ENCODE measurements at places on chromosomes 2 and 18. TPM values are rescaled to one million over a fixed set of nuclear protein-coding genes. Genes with fewer than 3 reads are reported as not detected.

DNA sequence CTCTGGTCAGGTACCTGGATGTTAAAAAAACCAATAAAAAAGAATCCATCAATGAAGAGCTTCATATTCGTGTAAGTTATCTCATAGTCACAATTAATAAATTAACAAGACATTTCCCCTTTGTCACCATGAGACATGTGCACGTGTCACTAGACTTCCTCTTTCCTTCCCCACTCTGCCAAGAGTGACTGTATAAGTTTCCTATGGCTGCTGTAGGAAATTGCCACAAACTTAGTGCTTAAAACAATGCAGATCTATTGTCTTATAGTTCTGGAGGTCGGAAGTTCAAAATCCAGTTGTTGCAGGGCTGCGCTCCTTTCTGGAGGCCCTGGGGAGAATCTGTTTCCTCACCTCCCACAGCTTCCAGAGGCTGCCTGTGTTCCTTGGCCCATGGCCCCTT is 35.8 kb downstream of the SLC9A4 start:
- no peak for DNase-seq

DNA sequence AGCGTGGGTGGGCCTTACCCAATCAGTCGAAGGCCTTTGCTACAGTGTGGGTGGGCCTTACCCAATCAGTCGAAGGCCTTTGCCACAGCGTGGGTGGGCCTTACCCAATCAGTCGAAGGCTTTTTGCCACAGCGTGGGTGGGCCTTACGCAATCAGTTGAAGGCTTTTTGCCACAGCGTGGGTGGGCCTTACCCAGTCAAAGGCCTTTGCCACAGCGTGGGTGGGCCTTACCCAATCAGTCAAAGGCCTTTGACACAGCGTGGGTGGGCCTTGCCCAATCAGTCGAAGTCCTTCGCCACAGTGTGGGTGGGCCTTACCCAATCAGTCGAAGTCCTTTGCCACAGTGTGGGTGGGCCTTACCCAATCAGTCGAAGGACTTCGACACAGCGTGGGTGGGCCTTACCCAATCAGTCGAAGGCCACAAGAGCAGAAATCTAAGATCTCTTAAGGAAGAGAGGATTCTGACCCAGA is 16.3 kb upstream of the GAL3ST2 start:
- DNase-seq, result no peak

- no peak for DNase-seq
Measured at GRCh38 chr2:29050591-29050990, 23.7 kb downstream of the PCARE start.

DNA sequence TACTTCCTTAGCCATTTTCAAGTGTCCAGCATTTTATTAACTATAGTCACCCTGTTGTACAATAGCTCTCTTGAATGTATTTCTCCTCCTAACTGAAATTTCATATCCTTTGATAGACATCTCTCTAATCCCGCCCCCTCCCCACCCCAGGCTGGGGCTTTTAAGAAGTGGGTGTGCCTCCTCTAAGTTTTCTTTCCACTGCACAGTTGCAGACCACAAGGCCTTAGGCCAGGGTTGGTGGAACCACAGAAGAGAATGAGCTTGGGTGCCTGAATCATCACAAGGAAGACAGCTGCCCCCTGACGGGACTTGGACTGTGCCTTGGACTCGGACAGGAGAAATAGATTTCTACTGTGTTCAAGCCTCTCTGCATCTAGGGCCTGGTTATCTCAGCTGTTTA is 193.4 kb downstream of the HAUS1 start:
- DNase-seq, result no peak

DNA sequence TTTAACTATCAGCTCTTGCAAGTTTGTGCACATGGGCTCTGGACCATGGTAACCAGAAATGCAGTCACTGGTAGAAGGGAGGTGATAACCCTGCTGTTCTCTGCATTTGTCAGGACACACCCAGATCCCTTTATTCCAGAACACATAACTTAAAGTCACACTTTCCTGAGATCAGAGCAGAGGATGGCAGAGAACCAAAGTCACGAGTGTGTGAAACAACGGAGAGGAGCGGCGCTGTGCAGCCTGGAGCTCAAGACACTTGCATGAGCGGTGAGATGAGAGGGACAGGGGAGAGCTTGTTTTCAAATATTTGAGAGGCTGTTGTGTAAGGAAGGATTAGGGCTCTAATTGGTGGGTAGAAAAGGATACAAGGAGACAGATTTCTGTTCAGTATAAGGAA is 43.3 kb upstream of the AAK1 start:
- no peak for DNase-seq

DNA sequence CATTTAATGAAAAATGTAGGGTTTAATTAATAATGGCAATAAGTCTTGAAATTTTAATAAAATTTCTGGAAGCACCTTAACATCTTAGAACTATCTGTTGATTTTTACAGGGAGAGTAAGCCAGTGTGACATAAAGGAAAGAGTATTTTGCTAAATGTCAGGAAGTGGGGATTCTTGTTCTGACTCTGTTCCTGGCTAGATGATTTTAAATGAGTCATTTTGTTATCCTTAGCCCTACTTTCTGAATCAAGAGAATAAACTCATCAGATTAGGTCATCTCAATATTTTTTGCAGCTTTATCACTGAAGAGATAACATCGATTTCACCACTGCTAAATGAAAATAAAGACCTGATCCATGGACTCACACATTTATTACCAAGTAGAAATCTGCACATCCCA is 377.5 kb upstream of the CYRIA start:
- DNase-seq, result no peak

DNA sequence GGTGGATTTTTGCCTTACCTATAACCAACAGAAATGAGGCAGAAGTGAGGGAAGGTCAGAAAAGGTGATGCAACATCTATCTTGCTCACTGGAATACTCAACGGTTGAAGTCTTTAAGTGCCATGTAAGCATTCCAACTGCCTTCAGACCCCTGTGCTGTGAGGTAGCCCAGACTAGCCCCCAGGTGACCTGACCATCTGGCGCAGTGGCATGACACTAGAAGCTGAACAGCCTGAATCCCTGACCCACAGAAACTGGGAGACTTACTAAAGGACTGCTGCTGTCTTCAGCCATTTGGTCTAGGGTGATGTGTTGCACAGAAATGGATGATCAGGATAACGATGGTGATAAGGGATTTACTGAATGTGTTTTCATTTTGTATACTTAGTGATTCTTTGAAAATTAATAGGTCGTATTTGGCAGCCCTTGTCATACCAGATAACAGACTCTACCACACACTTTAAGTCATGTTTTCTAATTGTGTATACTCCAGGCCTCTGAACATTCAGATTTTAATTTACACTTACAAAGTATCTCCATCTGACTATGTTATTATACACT is 161.5 kb downstream of the STK39 start:
- DNase-seq, result no peak

GRCh38 chr18:1094409-1094808 is 189.7 kb downstream of the ADCYAP1 start:
- no peak for DNase-seq

DNA sequence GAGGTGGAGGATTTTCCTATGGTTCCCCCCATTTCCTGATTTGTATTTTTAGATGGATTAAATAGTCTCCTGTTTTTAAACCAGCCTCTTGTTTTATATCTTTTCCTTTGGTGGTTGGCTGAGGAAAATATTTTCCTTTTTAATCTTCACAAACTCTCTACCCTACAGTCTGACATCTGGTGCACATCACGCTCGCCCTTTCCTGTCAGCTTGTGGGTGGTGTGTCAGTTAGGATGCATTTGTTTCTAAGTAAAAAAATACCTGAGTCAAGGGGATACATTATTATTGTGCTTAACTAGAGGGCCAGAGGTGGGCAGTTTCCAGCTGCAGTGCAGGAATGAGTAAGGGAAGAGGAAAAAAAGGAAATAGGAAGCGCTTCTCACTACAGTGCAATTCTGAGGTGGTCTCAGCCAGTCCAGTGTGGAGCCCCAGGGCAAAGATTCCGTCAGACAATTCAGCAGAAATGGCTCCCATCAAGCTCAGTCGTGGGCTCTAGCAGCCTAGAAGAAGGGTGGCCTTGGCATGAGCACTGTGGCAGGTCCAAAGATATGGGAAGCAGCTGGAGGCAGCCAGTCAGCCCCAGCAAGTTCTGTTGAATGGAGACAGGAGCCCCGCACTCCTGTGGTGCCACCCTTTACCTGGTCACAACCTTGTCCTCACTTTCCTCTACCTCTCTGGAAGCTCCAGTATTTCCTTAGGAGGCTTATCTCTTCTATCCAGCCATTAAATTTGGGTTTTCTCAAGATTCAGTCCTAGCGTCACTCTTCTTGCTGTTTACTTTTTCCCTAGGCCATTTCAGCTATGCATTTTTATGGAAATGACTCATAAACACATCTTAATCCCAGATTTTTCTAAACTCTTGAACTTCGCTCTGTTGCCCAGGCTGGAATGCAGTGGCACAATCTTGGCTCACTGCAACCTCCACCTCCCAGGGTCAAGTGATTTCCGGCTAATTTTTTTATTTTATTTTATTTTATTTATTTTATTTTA is 18.5 kb downstream of the SFTPB start:
- no peak for DNase-seq

DNA sequence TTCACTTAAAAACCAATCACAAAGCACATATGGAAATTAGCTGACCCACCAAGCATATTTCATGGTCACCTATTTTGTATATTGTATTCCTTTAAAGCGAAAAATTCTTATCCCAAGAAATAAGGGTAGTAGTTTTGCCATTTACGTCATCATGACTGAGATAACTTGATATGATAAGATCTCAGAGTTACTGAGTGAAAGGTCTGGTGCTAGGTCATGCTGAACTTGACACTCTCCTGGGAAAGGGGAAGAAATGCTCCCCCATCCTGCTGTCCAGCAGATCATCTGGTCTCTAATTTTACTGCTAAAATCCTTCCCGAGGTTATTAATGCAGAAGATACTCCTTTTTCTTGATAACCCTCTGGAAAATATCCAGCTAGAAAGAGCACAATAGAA is 78.3 kb downstream of the BCL2 start:
- no peak for DNase-seq

DNA sequence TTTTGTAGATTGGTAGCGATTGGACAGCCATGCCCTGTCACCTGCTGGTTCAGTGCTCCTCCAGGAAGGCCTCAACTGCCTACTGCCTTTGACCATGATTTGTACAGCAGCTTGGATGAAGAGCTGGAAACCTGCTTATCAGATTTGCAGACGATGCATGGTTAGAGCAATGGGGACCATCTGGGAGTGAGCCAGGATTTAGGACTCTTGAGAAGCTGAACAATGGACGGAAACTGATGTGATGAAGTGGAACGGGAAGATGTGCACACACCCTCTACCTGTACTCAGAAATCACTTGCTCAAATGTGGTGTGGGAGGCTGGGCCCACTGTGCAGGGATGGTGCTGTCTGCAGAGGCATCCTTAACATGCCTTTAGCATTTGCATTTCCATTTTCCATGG is 57.2 kb downstream of the NCK2 start:
- DNase-seq, result no peak

DNA sequence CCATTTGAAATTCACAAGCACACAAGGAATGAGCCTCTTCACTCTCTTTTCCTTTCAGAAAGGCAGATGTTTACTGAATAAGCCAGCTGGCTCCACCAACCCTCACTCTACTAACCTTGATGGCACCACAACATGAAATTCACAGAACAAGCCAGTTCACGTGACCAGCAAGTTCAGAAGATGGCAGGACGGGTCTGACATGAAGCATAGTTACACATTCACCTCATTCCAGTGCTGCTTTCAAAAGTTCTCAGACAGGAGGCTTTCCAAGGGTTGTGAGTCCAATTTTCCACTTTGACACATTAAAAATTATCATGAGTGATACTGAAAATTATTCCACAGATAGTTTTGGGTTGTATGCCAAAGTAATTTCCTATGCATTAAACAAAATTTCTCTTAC is 74.2 kb upstream of the MBOAT2 start:
- DNase-seq, result no peak

EPB41L3 gene
- 58.1 TPM for total RNA-seq

HOXD1 gene
- total RNA-seq, result 7.7 TPM

MARCO gene
- total RNA-seq, result 1.6 TPM

SULT1C2 gene
- total RNA-seq, result 5.9 TPM

TM4SF20 gene
- 6.9 TPM for total RNA-seq

AGXT gene
- total RNA-seq, result 0.51 TPM

Data from type B pancreatic cell (in vitro differentiated cells).